ENCODE measurements at places on chromosomes 4 and X.

DNA sequence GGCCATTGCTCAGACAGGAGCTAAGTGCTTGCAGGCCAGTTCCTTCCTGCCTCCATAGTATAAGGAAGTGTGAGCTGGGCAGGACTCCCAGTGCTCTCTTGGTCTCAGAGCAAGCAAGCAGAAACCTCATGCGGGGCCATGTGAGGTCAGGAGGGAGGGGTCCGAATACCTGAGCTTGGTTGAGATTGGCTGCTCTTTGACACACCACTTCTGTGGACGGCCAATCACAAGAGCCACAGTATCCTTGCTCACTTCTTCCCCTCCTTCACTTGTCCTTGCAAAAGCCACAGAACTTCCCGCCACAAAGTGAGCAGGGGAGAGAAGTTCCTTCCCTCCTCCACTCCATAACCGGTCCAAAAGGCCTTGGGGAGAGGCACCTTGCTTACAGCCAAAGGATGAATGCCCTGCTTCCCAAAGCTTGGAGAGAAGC is 56.7 kb downstream of the PRPS1 start:
- peak; percentile 53 for DNase-seq

GRCh38 chrX:17475449-17476217 is 100.6 kb downstream of the NHS start:
- DNase-seq = no peak

GRCh38 chr4:24924309-24924781 is 11.5 kb upstream of the CCDC149 start:
- no peak for DNase-seq

GRCh38 chr4:140735779-140736391 is 20.3 kb downstream of the TBC1D9 start:
- DNase-seq = no peak

DNA sequence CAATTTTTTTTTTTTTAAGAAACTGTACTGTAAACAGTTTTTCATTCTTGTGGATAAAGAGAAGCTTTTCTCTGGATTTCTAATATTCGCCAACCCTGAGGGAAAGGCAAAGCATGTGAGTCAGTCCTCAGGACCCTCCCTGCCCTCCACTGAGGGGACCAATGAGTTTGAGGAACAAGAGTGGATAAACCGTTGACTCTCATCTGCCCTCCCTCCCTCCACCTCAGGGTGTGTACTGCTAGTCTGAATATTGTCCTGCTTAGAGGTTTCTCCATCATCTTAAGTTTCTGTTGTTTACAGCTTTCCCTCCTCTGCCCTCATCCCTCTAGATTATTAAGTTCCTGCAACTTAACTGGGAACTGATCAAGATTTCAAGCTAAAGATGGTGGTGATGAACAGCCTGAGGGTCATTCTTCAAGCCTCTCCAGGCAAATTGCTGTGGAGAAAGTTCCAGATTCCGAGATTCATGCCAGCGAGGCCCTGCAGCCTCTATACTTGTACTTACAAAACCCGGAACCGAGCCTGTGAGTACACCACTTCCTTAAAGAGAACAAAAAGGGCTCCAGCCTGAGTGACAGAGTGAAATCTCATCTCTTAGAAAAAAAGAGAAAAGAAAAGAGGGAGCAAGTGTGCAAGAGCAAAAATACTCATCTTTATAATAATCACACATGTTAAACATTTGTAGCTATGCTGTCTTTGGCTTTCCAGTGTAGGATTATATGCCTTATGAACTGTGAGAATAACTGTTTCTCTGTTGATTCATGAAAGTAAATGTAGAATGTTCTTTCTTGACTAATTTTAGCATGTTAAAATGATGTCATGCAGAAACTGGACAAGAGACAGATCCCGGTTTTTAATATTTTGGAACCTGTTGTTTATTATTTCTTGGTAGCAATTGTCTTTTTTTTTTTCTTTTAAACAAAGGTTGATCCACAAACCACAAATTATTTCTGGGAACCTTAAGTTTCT is 11.9 kb downstream of the CA5B start:
- DNase-seq = no peak

DNA sequence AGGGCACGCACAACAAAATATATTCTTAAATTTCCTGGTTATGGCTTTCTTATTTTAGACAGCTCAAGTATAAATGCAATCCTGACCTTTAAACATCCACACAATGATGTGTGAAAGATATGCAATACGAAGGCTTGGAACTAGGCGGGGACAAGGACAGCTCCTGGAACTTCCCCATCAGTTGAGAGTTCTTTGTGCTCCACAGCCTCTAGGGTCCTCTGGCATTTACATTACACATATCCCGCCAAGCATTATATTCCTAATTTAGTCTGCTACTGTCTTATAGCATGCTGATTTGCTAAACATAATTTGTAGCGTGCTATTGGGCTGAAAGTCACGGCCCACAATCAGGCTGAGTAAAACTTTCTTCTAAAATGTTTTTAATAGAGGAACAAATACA is 74.4 kb downstream of the FTHL17 start:
- DNase-seq = no peak

DNA sequence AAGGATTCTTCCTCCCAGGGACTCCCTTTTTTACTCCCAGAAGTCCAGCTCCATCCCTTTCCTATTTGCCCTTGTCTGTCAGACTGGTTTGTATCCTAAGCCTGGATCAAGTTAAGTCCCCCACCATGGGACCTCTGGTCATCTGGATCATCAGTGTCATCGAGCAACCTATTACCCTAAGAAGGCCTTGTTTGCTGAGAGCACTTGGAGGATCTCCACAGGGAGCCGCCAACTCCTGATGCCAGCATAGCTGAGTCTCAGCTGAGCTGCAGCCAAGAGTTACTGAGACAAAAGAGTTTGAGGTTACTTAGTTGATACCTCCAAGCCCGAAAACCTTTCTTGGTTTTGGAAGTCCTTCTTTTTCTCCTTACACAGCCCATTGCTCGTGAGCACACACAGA is 10.1 kb upstream of the DAPP1 start:
- DNase-seq = no peak

GRCh38 chr4:77154761-77155499 is 2.1 kb upstream of the CCNG2 start:
- no peak for DNase-seq

DNA sequence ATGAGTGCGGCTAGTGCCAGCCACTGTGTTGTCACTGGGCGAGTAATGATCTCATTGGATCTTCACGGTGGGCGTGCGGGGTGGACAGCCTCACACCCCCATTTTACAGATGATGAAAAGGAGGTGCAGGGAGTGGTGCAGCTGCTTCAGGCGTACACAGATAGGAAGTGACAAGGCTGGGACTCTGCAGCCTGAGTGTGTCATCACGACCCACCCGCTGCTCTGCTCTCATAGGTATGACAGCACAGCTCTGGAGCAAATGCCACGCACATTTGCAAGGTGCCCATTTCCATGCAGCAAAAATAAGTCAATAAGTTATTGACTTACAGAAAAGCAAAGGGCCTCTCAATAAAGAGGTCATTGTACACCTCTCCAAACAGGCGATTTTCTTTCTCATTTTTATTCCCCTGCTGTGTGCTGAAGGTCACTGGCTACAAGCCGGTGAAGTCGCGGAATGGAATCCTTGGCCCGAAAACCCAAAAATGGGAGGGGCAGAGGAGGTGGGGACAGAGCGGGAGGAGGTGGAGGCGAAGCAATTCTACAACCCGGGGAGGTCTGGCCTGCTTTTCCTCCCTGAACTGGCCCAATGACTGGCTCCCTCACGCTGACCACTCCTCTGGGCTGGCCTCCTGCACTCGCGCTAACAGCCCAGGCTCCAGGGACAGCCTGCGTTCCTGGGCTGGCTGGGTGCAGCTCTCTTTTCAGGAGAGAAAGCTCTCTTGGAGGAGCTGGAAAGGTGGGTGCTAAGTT is at the start of gene SOD3:
Gene SOD3, plus strand, starts transcription at position 658 of the 750 bp plus-strand sequence. CDS start 3,949 bp downstream, outside the sequence.
- peak; percentile 58 for DNase-seq

- DNase-seq = no peak
Observed at GRCh38 chrX:118677318-118677717, 50.1 kb upstream of the IL13RA1 start.

- DNase-seq = no peak
Observed at GRCh38 chr4:89336818-89337420, 29.3 kb upstream of the GPRIN3 start.

GRCh38 chr4:26135331-26135730 is 185.5 kb upstream of the RBPJ start:
- DNase-seq = no peak

GRCh38 chrX:69231903-69232302 is 66.7 kb upstream of the PJA1 start:
- DNase-seq = no peak

GRCh38 chrX:126165721-126166461 is at the start of gene DCAF12L2:
DCAF12L2 (minus strand) TSS chrX:126166289; CDS start chrX:126165924, 365 bp downstream.
- DNase-seq = no peak

Data from SW480 (cell line).